ENCODE measurements at places on chromosomes 7 and 10. TPM values are rescaled to one million over a fixed set of nuclear protein-coding genes. Genes with fewer than 3 reads are reported as not detected.

DNA sequence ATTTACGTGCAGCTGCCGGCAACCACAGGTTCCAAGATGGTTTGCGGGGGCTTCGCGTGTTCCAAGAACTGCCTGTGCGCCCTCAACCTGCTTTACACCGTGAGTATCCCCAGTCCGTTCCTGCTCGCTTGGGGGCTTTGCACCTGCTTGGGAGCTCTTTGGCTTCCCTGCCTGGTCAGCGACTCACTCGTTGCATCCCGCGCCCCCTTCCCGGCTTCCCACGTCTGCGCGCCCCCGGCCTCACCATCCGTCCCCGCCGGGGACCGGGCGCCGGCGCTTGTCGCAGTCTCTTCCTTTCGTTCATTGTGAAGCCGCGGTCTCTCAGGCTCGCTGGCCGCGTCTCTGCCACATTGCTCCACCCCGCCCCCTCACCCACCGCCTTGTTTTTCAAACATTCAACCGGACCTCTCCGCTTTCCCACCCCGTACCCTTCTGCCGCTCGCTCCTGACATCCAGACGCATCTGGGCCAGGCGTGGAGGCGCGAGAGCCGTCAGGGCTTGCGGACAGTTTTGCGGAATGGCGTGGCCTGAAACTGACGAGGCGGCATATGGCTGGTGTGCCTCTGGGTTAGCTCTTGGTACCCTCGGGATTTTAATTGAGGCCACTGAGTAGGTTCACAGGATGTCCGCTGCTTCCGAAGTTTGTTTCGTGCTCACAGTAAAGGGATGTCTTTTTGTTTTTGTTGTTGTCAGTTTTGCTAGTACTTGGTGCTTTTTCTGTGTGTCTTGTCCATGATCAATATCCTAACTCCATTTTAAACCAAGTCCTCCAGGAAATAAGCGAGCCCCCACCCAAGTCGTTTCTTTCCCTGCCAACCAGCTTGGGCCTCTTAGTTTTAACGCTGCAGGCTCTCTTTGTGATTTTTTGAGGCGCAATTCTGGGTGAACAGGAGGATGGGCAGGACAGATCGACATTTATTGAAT, 639 bp downstream of the TSPAN13 start:
- DNase-seq, result peak; percentile 24

- no peak for DNase-seq
Measured at GRCh38 chr10:101841826-101842225, 1.8 kb downstream of the KCNIP2 start.

Gene FAM180A
- not detected for polyA plus RNA-seq

- no peak for DNase-seq
Measured at GRCh38 chr10:30055226-30055662, 4.1 kb downstream of the JCAD start.

DNA sequence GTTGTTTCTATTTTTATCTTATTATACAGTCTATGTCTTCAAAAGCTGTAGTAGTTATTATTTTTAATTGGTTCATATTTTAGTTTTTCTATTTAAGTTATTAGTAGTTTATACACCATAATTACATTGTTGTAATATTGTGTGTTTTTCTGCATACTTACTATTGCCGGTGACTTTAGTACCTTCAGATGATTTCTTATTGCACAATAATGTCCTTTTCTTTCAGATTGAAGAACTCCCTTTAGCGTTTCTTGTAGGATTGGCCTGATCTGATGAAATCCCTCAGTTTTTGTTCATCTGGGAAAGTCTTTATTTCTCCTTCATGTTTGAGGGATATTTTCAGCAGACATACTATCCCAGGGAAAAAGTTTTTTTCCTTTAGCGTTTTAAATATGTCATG, 74.3 kb upstream of the CREB5 start:
- DNase-seq, result no peak
